Activated CD4-positive, alpha-beta T cell treated with anti-CD3 and anti-CD28 coated beads for 48 hours (primary cell): ENCODE measurements at places on chromosomes 1 and 21.

GRCh38 chr1:54708385-54708784 is 7.3 kb upstream of the TTC4 start:
- no peak for DNase-seq

GRCh38 chr1:57983441-57983840 is 559.6 kb upstream of the DAB1 start:
- DNase-seq = no peak

DNA sequence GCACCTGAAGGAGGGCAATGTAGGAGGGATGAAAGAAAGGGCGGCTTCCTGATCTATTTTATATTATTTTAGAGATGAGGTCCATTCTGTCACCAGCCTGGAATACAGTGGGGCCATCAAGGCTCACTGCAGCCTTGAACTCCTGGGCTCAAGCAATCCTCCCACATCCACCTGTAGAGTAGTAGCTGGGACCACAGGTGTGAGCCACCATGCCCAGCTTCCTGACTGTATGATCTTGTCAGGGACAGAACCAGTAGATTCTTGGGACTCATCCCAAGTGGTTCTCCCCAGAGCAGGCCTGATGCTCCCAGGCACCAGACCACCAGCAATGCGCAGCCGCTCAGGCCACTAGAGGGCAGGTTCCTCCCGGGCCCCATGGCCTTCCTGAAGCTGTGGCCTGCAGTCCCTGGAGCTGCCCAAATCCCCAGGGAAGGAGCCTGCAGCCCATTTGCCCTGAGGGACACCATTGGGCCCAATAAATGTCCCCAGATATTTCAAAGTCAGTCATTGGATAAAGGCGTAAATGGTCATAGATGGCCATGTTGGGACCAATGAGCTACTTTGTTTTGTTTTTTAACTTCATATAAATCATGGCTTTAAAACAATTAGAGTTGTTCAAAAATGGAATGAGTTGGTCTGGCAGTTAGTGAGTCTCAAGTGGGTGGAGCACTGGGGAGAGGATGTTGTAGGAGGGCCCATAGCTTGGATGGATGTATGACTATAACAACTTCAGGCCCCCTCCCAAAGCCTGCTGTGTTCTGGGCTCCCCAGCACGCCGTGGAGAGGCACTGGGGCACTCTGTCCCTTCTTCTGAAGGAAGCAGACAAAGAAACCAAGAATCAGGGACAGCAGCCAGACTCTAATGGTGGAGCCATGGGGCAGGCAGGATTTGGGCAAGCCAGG is 44.7 kb upstream of the GOLT1A start:
- peak; percentile 60 for DNase-seq

DNA sequence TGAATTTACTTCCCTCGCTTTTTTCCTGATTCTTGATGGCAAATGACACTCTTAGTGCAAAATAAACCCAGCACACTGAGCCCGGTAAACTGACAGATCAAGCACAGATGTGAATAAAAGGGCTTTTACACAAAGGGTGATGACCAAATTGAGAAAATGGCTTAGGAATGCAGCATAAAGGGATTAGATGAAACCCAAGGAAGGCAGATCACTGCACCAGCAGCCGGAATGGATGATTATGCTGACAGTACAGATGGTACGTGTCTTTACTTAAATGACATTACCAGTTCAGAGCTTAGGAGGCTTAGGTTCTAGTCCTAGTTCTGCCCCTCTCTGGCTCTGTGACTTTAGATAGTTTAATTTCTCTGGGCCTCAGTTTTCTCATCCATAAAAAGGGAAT is 12.0 kb downstream of the PKP1 start:
- no peak for DNase-seq

DNA sequence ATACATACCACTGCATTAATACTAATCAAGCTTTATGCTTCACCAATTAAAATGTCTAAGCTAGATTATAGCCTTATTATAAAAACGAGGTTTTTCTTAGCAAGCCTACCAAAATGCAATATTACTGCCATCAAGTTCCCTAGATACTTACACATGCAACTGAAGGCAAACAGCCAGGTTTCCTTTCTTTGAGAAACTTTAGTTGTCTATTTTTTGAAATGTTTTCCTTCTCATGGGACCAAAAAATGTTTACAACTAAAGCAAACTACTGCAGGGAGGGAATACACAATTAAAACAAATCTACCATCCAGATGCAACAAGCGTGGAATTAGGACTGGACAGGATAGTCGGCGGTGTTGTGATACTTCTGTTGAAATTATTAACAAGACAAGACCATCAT is 1.3 kb downstream of the ZNF644 start:
- DNase-seq = no peak

DNA sequence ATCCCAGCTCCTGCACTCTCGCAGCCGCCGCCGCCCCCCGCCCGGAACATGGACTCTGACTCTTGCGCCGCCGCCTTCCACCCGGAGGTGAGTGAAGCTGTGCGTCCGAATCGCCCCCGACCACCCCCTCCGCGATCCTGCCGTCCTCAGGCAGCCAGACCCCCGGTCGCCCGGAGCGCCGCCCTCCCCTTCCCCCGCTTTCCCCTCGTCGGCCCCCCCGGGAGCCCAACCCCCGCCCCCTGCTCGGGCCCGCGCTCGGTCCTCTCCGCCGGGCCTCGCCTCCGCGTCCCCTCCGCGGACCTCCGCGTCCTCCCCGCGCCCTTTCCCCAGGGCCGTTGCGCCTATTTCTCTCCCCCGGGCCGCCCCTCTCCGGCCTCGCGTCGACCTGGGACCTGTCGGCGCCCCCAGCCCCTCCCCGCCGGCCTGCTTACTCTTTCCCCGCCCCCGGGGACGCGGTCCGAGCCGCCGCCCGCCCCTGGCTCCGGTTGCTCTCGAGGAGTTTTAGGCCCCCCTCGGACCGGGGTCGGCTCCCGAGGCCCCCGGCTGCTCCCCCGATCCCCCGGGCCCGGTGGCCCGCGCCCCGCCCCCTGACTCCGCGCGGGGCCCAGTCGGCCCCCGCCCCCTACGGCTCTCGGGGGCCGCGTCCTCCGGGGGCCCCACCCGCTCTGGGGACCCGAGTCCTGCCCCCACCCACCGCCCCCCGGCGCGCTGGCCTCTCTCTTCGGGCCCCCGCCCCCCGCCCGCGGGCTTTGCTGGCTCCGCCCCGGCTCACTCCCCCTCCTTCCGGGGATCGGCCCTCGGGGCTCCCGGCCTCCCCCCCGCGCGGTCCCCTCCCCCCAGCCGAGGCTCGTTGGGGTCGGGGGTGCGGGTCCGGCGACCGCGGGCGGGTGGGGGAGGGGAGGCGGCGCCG is 743 bp downstream of the PHF13 start:
- peak; percentile 65 for DNase-seq
